GM12892 (cell line): ENCODE measurements at places on chromosomes 2 and 18.

- no peak for DNase-seq
Observed at GRCh38 chr2:135056790-135057189, 4.7 kb downstream of the RAB3GAP1 start.

DNA sequence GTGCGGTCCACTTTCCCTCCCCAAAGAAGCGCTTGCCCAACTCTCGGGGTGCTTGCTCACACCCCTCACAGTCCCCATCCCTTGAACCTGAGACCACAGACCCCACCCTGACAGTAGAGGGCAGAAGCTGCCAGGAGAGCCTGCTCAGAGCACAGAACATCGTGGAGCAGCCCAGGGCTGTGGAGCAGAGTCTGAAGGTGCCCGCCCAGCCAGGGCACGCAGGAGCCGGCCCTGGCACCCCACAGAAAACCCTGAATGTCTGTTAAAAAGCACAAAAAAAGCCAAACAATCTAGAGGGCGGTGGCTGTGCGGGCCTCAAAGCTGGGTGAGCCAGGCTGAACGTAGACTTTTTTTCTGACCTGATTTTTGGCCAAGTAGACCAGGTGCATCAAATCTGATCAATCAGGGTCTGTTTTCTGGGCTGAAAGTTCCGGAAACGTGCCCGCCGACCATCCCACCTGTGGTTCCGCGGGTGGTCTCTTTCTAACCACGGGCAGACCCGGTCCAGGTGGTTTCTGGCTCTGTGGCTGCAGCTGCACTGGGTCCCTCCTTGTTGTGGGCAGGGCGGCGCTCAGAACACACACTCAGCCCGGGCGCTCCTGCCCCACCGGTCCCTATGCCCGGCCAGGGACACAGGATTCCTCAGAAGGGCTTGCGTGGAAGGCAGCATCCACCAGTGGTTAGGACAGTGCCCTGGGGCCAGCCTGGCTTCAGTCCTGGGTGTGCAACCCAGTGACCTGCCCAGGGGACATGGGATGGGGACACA is 66.3 kb downstream of the SLC66A2 start:
- DNase-seq, result no peak

GRCh38 chr18:75135158-75135725 is 73.7 kb downstream of the PTGR3 start:
- no peak for DNase-seq

- no peak for DNase-seq
Observed at GRCh38 chr2:160603771-160604510, 110.3 kb upstream of the RBMS1 start.

DNA sequence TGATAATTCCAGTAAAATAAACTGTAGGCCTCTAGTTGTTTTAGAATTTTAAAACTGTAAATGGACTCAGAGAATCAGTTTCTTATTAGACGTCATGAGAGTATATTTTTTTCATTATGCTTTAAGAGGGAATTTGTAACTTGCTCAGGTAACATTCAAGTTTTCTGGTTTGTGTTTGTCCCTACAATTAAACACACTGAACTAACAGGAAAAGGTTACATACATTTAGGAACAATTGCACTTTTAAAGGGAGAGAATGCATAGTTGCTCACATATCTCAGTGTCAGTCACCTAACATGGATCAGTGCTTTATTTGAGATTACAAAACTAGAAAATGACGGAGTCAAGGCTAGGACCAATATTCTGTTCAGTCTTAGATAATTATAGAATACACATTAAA is 3.1 kb downstream of the COL3A1 start:
- no peak for DNase-seq

DNA sequence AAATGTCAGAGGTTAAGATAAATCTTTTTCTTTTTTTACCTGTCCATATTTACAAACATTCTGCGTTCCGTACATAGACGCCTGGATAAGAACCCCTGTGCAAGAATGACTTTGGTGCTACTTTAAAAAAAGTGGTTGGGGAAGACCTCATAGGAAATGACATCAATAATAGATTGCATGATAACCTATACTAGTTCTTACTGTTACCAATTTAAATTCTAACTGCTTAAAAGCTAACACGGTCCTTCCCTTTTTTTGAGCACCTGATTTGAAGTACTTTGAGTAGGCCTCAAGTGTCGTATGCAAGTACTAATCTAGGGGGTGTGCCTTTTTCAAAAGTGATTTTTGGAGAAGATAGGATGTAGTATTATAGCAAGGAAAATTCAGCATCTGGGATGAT is 2.1 kb downstream of the SLC39A10 start:
- DNase-seq, result no peak

GRCh38 chr2:127857265-127857808 is 618 bp downstream of the POLR2D start:
- DNase-seq, result peak; percentile 26

GRCh38 chr18:61841706-61842105 is 51.1 kb downstream of the RNF152 start:
- no peak for DNase-seq

- DNase-seq, result no peak
Observed at GRCh38 chr2:127649100-127649611, 3.2 kb downstream of the GPR17 start.

DNA sequence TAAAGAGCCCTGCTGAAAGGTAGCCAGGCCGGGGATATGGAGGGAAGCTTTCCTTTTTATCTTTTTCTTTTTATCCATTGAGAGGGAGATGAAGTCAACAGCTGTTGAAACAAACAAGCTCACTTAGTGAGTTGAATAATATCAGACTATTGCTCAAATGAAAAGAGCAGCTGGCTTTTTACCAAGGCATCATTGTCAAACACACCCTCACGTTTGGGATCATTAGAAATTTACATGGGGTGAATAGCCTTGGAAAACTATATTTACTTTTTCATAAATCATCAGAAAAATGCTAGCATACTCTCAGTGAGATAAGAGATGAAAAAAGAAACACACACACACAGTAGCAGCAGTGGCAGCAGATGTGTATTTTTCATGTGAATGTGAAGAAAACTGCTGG is 71.5 kb upstream of the HNMT start:
- DNase-seq, result no peak

DNA sequence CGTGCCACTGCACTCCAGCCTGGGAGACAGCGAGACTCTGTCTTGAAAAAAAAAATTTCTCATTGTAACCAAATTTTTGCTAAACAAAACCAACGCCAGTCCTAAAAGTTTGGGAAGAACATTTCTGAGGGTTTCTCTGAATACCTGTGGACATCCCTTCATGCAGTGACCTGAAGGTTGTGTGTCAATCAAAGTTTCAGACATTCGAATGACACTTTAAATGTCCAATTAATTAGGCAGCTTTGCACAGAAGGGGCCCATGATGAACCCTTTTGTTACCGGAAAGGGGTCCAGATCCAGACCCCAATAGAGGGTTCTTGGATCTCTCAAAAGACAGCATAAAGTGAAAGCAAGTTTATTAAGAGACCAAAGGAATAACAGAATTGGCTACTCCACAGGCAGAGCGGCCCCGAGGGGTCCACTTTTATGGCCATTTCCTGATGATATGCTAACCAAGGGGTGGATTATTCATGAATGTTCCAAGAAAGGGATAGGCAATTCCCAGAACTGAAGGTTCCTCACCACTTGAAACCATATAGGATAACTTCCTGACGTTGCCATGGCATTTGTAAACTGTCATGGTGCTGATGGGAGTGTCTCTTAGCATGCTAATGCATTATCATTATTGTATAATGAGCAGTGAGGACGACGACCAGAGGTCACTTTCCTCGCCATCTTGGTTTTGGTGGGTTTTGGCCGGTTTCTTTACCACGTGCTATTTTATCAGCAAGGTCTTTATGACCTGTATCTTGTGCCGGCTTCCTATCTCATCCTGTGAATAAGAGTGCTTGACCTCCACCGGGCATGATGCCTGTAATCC is 27.5 kb upstream of the HPCAL1 start:
- DNase-seq, result no peak

DNA sequence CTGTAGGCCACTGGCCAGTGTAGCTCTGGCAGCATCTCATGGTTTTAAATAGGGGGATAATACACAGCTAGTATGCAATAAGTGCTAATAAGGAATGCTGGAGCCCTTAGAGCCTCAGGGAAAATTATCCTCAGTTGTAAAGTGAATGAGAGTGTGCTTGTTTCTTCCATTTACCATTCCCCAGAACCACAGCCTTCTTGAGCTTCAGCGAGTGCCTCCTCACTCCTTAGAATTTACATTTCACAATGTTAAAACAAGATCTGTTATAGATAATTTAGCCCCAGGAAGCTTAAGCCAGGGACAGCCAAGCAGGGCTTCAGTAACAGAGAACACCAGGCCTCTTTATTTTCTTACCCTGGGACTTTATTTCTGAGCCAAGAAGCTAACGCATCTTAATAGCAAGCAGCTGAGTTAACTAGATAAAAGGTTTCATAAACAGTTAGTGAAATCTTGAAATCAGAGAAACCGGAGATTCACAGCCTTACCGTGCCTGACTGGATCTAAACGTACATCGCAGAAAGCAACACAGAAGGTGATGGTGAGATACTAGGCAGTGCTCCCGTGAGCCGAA is 535.2 kb downstream of the TDRD15 start:
- DNase-seq, result no peak

DNA sequence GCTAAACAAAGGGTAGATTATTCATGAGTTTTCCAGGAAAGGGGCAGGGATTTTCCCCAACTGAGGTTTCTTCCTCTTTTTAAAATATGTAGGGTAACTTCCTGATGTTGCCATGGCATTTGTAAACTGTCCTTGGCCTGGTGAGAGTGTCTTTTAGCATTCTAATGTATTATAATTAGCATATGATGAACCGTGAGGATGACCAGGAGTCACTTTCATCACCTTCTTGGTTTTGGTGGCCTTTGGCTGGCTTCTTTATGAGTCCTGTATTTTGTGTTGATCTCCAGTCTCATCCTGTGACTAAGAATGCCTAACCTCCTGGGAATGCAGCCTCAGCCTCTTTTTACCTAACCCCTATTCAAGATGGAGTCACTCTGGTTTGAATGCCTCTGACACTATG is 391.0 kb upstream of the LINC00305 start:
- no peak for DNase-seq

- DNase-seq, result no peak
Observed at GRCh38 chr2:24273598-24273997, 86.7 kb downstream of the ITSN2 start.

- no peak for DNase-seq
Observed at GRCh38 chr2:216429428-216429827, 17.1 kb downstream of the SMARCAL1 start.

DNA sequence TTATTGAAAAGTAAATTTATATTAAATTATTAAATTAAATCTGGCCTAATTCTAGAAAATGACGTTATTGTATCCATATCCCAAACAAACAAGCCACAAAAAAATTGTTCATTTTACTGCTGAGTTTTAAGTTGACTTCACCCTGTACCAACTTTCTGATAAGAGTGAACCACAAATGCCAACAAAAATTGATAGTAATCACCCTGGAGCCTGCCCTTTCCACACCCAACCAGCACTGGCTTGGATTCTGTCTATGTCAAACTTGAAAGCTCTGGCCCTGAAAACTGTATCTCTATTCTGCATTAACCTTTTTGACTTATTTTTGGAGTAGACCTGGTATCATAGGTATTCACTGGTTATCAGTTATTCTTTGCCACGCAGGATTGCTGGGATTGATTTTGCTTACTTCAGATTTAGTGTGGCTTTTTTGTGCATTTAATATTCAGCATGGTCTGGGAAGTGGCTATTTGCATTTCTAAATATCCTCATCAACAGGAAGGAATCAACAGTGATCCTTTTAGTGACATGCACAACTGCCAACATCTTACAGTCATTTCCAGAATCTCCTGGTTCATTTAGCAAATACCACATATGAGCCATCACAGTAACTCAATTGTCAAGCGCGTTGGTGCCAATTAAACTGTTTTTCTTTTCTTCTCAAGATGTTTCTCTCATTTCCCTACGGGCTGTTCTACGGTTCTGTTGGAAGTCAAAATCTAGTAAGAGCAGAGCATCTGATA is 11.4 kb upstream of the SRBD1 start:
- DNase-seq, result no peak

DNA sequence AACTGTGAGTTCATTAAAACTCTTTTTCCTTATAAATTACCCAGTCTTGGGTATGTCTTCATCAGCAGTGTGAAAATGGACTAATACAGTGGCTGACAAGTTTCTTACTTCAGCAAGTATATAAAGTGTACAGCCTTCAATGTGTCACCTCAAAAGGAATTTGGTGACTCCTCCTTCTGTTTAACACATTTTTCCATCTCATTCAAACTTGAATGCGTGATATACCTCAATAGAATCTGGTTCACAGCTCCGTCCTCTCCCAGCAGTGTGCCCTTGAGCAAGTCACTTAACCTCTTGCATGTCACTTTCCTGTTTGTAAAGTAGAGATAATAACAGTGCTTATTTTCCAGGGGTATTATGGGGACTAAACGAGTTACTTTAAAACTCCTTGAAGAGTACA is 159.6 kb downstream of the CCBE1 start:
- DNase-seq, result no peak

DNA sequence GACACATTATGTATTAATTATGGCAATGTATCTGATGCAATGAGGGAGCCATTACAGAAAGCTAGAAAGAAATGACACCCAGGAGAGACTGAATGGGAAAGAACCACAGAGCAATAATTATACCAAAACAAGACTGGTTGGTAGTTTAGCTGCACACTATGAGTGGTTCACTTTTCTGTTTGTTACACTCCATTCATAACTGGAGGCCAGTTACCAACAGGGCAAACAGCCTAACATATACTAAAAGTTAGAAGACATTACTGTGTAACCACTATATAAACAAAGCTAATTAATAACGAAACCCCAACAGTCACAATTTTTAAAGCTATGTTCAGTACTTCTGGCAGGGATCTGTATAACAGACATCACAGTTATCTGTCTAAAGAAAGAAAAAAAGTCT is 49.4 kb downstream of the NBAS start:
- DNase-seq, result no peak

- DNase-seq, result no peak
Observed at GRCh38 chr2:106868275-106868674, 17.7 kb downstream of the ST6GAL2 start.

- no peak for DNase-seq
Observed at GRCh38 chr18:67302043-67302442, 214.5 kb downstream of the DSEL start.

GRCh38 chr2:111896576-111896975 is 1.8 kb upstream of the MERTK start:
- DNase-seq, result no peak

- no peak for DNase-seq
Observed at GRCh38 chr2:186068139-186068801, 329.7 kb downstream of the FSIP2 start.

DNA sequence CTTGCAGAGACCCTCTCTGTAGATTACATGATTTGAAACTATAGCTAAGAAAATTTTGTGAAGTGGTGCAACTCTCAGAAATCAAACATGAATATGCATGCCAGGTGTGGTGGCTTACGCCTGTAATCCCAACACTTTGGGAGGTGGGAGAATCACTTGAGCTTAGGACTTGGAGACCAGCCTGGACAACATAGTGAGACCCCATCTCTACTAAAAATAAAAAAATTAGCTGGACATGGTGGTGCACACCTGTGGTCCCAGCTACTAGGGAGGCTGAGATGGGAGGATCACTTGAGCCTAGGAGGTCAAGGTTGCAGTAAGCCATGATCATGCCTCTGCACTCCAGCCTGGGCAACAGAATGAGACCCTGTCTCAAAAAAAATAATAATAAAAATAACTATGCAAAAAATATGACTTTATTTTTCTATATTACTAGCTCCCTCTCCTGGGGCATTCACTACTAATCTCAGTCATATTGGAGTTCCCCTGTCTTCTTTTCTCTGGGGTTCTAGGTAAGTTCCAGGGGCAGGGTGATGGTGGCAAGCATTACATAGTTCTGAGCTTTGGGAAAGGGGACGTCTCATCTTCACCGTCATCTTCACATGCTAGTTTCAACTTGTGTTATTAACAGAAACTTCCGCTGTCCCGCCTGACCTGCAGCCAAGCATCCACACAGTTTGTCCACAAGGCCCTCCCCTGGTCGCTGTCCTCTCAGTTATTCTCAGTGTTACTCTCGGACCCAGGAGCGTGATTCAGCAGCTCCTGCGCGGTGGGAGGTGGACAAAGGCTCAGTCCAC is 96.8 kb upstream of the MBOAT2 start:
- DNase-seq, result no peak
